ENCODE measurements at places on chromosomes 16 and 17.
A peak's percentile ranks its signal among the peaks of the same experiment; 100 is the strongest.

DNA sequence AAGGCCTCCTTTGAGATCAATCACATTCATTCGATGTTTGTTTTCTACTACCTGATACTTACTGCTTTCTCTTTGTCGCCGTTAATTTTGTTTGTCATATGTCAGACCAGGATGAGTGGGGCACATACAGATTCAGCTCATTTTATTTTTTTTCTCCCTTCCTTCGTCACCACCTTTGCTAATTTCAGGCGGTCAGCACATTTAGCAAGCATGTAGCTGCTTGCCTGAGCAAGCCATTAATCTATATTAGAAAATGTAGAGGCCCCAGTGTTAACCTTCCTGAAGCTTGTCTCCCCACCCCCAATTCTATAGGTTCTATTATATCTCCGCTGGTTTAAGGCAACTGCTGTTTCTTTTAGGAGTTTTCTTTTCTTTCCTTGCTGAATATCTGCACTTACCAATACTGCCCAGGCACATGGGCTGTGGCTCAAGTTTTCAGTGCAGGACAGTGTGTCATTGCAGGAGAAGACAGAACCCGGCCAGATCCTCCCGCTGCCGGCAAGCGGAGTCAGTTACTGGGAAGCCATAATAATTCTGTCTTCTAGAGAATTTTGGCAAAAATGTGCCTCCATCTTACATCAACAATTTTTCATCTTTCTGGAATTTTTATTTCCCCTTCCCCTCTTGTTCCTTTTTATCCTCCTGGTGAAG, 714.3 kb downstream of the WWOX start:
- DNase-seq, result no peak

DNA sequence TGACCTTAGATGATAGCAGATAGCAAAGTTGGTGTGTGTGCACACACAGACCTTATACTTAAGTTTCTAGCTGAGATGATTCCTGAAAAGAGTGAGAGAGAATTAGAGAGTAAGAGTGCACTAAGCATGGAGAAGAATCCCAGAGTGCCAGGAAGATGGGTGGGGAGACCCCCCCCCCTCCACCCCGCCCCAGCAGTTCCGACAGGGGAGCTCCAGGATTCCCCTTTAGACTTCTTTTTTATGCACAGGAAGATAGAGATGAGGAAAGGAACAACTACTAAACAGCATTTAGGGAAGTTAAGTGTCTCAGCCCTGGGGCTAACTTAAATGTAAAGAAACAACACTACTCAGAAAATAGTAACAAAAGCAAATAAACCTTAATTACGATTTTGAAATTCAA, 878.0 kb upstream of the GOT2 start:
- DNase-seq, result no peak

DNA sequence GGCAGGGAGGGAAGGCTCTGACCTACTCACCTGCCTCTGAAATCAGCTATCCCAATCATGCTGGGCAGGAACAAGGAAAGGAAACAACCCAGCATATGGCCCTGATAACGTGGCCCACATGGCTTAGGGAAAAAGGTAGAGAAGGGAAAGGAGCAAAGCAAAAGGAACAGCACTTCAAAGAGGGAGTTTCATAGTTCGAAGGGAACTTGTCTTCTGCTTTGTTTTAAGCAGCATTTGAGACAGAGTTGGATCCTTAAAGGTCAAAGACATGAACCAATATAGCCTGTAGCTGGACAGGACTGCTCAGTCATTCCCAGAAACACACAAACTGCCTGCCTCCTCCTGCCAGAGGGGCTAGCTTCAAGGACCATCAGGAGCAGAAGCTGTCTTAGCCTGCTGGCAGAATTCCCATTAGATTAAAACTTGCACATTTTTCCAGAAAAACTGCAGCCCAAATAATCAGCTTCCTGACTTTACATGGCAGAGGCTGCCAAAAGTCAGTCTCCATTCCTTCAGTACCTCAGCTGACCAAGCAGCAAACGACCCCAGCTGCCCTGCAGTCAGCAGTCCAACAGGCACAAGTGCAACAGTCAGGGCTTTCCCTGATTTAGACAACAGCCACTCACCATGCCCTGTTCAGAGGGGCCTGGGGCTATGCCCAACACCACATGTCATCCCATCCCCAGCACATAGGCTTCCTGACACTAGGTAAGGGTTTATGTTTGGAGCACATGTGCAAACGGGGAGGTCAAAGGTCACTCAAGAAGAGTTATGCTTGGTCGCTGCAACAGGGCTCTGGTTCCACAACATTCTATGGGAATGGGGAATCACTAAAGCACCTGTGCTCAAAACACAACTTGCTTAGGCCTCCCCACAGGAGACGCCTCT, 32.5 kb downstream of the RANBP10 start:
- no peak for DNase-seq

- DNase-seq, result peak; percentile 89
These were observed 973 bp downstream of the SLC7A6 start for GRCh38 chr16:68265078-68265920.

GRCh38 chr17:32854207-32854606, 22.7 kb downstream of the MYO1D start:
- DNase-seq, result no peak

DNA sequence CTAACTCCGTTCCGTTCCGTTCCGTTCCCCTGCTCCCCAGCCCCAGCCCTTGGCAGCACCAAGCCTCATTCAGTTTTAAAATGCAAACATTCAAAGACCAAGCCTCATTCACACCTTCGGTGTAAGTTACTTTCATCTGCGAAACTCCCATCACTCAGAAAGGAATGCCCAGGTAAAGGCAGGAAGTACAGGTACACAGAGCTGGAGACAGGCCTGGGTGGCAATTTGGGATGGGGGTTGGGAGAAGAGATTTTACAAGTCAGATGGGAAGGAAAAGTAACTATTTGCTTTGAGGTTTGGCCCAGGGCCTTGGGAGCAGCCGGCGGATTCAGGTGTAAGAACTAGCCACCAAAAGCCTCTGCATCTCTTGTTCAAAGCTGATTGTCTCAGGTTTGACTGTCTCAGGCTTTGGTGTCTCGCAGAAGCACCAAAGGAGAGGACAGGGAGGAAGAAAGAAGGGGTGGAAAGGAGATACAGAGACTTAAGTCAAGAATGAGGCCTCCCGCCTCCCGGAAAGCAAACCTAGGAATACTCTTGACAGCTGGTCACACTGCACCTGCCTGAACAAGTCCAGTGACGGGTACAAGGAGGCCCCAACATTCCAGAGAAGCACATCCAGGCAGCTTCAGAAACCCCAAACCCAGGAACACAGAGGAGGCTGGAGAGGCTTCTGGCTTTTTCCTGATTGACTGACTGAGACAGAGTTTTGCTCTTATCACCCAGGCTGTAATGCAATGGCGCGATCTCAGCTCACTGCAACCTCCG, 54.7 kb downstream of the NXN start:
- DNase-seq, result no peak

DNA sequence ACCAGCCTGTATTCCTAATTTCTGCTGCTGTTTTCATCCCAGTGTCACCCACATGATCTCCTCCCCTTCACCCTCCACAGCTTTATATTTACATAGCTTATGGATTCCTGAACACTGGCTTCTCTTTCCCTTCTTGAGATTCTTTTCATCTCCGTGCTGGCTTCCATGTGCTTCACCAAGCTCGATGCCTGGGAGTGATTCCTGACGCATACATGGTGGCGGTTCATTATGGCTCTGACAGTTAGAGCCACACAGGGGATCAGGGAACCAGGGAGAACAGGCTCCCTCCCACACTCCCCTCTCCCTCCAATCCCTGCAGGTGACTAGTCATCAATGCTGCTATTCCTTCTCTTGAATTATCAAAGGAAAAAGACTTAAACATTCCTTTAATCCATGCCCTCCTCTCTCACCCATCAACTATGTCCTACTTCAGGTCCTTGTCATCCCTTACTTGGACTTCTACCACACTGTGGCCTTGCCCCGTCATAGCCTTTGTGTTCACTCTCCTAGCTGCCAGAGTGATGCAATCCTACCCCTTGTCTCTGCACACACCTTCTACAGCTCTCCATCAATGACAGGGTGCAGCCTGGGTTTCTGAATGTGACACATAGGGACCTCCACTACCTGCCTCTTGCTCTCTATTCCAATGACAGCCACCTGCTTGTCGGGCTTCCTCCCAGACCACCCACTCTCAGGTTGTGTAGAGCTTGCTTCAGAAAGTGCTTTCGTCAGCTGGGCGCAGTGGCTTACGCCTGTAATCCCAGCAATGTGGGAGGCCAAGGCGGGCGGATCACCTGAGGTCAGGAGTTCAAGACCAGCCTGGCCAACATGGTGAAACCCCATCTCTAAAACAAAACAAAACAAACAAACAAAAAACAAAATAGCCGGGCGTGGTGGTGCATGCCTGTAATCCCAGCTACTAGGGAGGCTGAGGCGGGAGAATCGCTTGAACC, 43.6 kb downstream of the MYH13 start:
- no peak for DNase-seq

DNA sequence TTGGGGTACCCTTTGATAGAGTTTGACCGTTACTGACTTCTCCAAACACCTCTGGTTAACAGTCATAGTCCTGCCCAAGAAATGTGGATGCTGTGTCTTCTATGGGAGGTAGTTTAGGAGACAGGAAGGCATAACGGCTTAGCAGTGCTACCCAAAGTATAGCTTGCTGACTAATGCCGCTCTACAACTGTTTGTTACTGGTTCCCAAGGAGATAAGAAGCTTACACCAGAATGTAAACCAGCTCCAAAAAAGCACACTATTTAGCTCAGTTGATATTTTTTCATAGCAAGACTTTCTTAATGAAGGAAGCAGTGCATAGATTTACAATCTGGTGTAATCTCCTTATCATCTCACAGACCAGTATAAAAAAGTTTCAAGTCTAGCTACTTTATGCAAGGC, 95.7 kb downstream of the HS3ST3B1 start:
- peak; percentile 37 for DNase-seq

- no peak for DNase-seq
These were observed 10.7 kb upstream of the SMTNL2 start for GRCh38 chr17:4573669-4574068.

- DNase-seq, result no peak
These were observed 28.2 kb upstream of the BRD7 start for GRCh38 chr16:50396761-50397535.

- peak; percentile 91 for DNase-seq
These were observed 969.7 kb downstream of the CDH11 start for GRCh38 chr16:64151990-64152767.

DNA sequence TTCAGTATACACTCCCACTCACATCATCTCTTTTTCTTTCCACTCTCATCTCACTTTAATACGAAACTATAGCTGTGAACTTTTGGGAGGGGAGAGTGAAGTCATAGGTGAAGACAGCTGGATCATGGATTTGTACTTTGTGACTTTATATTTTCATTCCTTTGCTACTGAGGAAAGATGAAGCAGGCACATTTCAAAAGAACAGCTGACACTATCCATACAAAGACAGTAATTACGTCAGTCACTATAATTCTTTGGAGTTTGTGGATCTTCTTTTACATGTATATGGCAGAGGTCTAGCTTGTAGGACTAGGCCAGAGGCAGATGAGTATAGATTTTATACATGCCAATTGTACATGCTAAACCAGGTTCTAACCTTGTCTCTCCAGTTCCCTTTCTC, 346.3 kb downstream of the BCAS3 start:
- no peak for DNase-seq
